Activated CD8-positive, alpha-beta memory T cell treated with anti-CD3 and anti-CD28 coated beads for 4 hours (primary cell): ENCODE measurements at places on chromosomes 1 and 21.

DNA sequence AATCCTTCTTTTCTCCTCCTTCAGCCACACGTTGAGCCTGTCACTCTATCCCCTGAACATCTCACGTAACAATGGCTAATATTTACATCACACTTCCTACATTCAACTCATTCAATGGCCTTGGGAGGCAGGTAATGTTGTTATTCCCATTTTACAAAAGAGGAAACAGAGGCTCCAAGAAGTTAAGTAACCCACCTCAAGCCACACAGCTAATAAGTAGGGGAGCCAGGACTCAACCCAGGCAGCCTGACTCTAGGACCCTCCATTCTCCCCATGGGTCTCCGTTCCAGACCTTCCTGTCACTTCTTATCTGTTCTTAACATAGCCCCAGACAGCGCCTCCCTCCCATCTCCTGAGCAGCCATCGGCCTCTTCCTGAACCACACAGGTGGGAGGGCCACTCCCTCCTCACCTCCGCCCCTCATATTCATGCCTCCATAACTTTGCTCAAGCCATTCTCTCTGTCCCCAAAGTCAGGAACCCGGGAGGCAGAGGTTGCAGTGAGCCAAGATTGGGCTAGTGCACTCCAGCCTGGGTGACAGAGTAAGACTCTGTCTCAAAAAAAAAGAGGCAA is 2.2 kb downstream of the PADI4 start:
- no peak for DNase-seq

DNA sequence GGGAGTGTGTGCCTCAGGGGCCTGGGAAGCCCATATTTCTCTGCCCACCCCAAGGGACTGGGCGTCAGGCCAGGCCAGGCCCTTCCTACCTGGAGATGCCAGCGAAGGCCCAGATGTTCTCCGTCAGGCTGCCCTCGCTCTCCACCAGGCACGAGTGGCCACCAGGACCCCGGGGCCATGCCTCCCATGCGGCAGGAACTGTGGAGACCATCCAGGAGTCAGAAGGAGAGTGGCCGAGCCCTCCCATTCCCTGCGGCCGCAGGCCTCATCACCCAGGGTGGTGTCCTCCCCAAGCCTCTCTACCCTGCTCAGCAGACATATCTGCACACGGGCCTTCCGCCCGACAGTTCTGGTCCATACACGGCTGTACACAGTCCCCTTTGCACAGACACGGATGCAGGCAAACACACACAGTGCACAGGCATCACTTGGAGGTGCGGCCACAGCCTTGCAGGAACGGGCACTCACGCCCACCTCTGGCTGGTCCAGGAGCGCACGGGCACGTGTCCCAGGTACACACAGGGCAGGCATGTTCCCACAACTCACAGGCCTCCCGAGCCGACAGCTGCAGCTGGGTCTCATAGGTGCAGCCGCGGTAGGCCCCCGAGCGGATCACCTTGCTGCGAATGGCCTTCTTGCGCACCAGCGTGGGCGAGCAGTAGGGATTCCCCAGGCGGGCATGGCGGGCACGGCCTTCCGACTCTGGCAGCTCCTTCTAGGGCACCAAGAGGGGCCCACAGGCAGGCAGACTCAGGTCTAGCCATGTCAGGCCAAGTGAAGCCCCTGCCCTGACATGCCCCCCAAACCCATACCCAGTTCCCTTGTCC is 5.9 kb upstream of the KIF17 start:
- DNase-seq = no peak

DNA sequence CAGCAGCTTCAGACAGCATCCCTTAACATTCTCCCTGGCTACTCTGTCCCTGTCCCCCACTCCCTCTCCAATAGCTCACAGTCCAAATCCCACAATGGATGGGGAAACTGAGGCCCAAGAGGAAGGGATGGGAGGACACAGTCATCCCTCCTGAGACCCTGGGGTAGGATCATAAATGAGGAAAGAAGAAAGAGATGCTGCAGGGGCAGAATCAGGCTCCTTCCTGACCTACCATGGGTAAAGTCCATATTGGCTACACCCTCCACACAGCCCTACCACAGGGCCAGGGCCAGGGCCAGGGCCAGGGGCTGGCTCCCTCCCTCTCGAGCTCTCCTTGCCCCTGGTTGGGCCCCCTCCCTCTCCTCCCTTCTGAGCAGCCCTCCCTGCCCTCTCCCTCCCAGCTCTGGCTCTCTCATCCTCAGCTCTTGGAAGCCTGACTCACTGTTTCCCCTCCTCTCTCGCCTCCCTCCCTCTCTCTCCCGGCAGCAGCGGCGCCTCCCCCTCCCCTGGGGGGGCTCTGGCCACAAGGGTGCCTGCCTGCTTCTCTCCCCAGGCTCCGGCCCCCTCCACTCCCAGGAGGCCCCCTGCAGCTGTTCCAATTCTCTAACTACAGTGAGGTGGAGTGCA is 4.9 kb downstream of the AHDC1 start:
- DNase-seq = no peak

GRCh38 chr1:184767591-184767990 is 12.9 kb upstream of the EDEM3 start:
- no peak for DNase-seq

GRCh38 chr1:2358072-2358471 is 33.3 kb downstream of the MORN1 start:
- DNase-seq = no peak

GRCh38 chr1:185069202-185069772 is 23.9 kb downstream of the RNF2 start:
- no peak for DNase-seq

- DNase-seq = no peak
These were observed 24.9 kb upstream of the CDC42BPA start for GRCh38 chr1:227343206-227343605.

GRCh38 chr1:7420098-7420445 is 351.0 kb upstream of the VAMP3 start:
- DNase-seq = no peak

DNA sequence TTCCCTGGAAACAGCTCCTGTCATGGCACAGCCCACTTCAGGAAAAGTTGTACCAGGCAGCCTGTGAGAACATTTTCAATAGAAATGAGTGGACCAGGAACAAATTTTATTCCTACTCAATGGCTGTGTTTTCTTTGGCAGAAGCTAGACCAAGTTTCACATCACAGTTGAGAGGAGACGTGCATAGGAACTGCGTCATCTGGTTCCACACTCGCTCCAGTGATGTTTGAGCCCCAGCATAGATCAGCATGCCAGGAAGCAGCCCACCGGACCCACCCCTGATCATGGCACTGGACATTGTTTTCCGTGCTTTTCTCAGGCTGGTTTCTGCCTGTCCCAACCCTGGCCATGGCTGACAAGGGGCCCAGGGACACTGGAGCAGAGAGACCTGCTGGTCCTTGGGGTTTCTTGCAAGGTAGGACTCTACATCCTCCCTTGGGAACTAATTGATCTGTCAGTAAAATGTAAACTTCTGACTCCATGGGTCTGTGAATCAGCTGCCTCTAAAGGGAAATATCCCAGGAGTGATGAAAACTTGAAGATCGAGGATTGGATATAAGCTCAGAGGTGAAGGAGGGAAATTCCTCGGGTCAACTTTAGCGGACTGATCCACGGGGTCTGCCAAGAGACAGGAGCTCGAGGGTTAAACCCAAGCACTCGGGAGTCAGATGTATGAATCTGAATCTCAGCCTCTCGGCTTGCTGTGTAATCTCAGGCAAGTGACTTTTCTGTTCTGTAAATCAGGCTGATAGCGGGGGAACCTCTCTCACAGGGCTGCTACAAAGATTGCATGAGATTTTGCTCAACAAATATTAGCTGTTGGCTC is 35.7 kb downstream of the NEK2 start:
- no peak for DNase-seq

DNA sequence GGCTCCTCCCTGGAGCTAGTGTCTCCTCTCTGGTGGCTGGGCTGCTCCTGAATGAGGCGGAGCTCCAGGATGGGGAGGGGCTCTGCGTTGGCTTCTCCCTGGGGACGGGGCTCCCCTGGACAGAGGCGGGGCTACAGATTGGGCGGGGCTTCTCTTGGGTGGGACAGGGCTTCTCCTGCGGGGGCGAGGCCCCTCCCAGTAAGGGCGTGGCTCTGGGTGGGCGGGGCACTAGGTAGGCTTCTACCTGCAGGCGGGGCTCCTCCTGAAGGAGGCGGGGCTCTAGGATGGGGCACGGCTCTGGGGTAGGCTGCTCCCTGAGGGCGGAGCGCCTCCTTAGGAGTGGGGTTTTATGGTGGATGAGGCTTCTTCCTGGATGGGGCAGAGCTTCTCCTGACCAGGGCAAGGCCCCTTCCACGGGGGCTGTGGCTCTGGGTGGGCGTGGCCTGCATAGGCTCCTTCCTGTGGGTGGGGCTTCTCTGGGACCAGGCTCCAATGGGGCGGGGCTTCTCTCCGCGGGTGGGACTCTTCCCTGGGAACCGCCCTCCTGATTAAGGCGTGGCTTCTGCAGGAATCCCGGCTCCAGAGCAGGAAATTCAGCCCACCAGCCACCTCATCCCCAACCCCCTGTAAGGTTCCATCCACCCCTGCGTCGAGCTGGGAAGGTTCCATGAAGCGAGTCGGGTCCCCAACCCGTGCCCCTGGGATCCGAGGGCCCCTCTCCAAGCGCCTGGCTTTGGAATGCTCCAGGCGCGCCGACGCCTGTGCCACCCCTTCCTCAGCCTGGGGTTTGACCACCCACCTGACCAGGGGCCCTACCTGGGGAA is 22.7 kb upstream of the ARF1 start:
- DNase-seq = no peak

GRCh38 chr1:52234014-52234413 is 92.1 kb downstream of the ZFYVE9 start:
- no peak for DNase-seq

DNA sequence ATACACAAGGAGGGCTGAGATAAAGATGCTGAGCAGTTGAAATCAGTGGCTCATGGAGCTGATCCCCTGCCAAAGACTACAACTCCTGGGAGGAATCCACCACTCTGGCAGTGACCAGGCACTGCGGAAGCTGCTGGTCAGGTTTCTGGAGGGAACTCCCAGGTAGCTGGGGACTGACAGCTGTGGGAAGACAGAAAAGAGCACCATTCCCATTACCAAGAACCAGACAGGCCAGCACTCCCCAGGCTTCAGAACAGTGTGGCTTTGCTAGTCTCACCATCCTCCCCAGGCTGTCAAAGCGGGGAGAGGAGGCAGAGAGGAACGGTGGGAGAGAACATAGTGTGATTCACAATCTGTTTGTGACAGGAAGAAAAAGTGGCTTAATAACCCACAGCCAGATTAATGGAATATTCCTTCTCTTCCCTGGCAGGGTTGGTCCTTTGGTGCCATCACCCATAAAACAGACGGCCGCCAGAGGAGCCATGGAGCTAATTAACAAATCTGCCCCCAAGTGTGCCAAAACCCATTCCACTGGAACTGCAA is 92.1 kb downstream of the MAB21L3 start:
- no peak for DNase-seq

GRCh38 chr1:206687915-206688442 is 3.3 kb downstream of the MAPKAPK2 start:
- DNase-seq = no peak

GRCh38 chr1:7427605-7428300 is 343.3 kb upstream of the VAMP3 start:
- DNase-seq = no peak

GRCh38 chr1:29281571-29281970 is 45.2 kb downstream of the PTPRU start:
- no peak for DNase-seq

GRCh38 chr21:45109831-45110492 is 35.6 kb downstream of the ADARB1 start:
- DNase-seq = no peak

GRCh38 chr21:41703857-41704501 is 62.9 kb downstream of the RIPK4 start:
- no peak for DNase-seq

GRCh38 chr1:221718381-221719277 is 23.3 kb downstream of the DUSP10 start:
- DNase-seq = no peak

DNA sequence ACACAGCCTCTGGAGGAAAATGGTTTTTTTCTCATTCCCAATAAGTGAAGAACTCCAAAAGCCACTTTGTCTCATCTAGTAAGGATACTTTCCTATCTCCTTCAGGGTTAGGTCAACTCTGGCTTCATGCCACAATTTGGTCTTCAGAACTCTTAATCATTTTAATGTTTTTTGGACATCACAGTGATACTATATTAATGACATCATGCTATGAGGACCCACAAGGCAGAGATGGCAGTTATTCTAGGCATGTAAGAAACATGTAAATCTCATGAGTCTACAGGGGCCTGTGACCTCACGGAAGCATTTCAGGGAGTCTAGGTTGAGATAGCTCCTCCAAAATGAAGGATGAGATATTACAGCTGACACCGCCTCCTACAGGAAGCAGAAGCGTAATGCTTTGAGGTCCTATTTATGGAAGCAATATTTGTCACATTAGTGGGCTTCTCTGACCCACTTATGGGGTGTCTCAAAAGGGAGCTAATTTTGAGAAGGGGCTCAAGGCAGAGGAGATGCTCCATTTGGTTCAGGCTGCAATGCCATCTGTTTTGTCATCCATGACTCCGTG is 5.0 kb upstream of the GPR137B start:
- DNase-seq = no peak

DNA sequence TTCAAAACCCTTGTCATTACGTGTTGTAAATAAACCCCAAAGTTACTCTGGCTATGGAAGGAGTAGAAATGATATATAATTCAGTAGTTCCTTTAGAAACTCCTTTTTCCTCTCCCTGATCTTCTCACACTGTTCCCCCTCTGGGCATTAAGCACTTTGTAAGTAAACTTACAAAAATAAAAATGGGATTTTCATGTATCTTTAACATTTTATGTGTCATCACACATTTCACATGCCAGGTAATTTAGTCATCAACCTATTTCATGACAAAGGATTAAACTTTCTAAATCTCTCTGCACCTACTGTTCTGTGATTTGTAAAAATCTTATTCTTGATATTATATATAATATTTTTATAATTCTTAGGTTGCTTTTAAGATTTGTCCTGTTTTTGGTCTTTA is 176.9 kb downstream of the NEK7 start:
- DNase-seq = no peak

- no peak for DNase-seq
These were observed 23.2 kb upstream of the CNIH3 start for GRCh38 chr1:224592636-224593582.

- no peak for DNase-seq
These were observed 24.6 kb upstream of the KIF1B start for GRCh38 chr1:10185759-10186158.
